ENCODE measurements at places on chromosomes 4 and X.

DNA sequence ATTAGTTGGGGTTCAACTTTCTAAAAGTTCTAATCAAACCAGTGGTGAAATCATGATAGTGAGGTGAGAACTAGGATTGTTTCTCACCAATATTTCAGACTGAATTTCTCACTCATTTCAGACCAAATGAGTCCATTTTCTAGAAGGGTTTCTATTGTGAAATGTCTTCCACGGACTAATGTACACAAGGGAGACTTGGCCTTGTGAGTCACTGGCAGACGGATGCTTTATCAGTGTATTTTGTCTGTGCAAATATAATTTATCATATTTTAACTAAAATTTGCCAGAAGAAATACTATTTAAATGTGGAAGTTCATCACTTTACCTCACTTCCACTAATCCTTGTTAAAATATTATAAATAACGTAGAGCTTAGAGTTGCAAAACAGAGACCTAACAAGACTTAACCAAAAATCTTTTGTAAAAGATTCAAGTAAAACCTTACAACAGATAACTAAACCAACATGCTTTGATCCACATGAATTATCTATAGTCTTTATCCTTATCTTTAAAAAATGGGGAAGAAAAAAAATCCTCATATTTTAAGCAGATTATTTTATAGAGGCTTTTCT is 506.0 kb upstream of the FAM241A start:
- no peak for DNase-seq

DNA sequence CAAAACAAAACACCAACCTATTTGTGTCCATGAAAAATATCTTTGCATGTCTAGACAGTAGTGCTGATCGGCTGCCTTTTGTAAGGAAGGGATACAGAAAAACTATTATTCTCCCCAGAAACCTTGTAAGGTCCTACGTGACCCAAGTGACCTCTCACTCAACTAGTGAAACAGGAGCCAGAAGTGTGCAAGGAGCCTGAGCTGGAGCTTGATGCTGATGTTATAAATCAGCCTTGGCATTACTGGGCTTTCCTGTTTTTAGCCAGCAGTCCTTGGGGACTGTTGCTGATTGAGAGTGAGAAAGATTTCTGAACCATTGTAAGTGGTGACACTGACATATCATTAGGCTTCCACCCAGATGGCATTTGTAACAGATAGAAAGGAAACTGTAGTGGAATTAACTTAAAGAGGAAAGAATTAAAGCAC is 100.8 kb upstream of the LIMCH1 start:
- DNase-seq = no peak

DNA sequence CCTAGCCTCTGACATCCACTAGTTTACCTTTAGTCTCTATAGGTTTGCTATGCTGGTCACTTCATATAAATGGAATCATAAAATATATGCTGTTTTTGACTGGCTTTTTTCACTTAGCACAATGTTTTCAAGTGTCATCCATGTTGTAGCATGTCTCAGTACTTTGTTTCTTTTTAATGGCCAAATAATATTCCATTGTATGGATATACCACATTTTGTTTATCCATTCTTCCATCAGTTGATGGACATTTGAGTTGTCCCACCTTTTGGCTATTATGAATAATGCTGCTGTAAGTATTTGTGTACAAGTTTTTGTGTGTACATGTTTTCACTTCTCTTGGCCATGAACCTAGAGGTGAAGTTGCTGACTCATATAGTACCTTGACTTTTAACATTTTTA is 75.7 kb downstream of the ZFX start:
- no peak for DNase-seq

DNA sequence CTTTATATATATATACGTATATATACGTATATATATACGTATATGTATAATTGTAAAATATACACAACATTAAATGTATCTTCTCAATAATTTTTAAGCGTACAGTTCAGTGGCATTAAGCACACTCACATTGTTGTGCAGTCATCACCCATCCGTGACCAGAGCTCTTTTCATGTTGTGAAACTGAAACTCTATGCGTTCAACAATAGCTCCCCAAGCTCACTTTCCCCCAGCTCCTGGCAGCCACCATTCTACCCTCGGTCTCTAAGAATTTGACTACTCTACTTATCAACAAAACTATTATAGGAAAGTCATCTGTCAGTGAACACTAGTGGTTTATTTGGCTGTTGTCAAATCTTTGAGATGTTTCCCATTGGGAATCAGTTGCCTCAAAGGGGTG is 621.8 kb upstream of the GALNT7 start:
- no peak for DNase-seq

DNA sequence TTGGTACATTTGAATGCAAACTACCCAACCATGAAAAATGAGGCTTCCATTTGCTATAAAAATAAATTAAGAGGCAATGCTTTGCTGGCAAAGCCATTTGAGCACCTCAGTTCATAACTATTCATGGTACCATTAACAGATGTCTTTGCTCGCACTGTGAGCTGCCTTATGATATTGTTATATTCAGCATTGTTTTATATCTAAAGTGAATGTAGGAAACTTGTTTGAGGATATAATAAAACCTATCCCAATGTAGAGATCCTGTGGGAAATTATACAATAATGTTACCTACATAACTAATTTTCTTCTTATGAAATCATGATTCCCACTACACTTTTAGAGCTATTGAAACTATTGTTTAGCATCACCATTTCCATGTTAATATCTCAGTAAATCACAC is 125.2 kb upstream of the TRAM1L1 start:
- DNase-seq = no peak

DNA sequence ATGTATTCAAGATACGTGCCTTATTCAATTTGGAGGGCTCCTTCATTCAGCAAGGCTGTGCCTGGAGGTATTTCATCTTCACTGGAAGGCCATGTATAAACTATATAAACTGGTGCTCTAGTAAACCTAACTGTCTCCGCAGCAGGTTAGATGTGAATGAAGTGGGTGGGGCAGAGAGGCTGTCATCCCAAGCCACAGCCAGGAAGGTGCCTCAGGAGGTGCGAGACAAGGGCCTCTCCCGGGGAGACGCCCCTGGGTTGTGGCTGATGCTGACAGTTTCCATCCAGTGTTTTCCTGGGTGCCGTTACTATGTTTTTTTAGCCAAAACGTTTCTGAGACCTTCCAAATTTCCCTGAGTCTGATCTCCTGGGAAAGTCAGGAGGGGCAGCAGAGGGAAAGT is 221.5 kb upstream of the RPL34 start:
- DNase-seq = no peak

DNA sequence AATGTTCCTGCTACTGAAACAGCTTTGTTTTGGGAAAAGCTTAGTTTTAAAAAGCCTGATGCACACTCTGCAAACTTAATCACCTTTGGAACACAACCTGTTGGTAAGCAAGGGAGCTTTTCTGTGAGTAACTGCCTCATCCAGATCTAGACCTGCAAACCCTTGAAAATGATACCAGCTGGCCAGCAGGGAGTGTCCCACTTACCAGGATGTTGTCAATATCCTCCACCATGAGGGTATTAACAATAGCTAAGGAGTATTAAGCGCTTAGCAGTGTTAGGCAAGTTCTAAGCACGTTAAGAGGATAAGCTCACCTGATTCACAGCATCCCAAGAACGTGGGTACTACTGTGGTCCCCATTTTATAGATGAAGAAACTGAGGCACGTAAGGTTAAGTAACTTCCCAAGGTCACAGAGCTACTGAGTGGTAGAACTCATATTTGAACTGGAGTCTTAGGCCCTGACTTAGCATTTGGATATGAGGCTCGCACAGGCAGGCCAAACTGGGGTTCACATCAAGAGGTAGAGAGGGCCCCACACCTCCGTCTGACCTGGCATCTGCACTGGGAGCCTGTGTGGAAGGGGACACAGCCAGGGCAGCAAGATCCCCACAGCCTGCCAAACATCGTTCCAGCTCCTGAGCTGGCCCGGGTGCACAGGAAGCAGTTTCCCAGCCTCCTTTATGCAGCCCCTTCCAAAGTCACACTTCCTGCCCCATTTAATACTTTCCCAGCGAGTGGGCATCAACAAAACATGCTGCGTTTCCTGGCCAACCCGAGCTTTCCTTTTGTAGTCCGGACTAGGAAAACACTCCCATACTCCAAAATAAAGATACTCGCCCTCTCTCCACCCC is 32.7 kb downstream of the IRF2 start:
- no peak for DNase-seq

GRCh38 chr4:94544811-94545210 is 93.1 kb downstream of the PDLIM5 start:
- no peak for DNase-seq

DNA sequence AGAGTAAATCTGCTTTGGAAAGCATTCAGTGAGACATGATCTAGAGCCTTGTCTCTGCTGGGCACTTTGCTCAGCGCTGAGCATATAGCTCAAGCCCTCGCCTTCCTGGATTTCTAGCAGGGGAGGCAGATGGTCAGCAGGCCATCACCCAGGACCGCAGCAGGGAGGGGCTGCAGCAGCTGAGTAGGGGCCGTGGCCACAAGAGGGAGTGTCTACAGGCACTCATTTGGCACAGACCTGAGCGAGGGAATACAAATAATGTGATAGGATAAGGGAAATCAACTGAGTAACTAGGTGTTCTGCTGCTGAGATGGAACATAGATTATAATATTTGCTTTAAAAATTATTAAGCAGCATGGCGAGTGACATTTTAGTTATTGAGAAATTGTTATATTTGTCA is 30.2 kb downstream of the OFD1 start:
- no peak for DNase-seq

GRCh38 chrX:131816551-131817136 is 206.5 kb upstream of the STK26 start:
- DNase-seq = no peak

GRCh38 chrX:7351926-7352325 is 204.0 kb upstream of the PUDP start:
- no peak for DNase-seq

DNA sequence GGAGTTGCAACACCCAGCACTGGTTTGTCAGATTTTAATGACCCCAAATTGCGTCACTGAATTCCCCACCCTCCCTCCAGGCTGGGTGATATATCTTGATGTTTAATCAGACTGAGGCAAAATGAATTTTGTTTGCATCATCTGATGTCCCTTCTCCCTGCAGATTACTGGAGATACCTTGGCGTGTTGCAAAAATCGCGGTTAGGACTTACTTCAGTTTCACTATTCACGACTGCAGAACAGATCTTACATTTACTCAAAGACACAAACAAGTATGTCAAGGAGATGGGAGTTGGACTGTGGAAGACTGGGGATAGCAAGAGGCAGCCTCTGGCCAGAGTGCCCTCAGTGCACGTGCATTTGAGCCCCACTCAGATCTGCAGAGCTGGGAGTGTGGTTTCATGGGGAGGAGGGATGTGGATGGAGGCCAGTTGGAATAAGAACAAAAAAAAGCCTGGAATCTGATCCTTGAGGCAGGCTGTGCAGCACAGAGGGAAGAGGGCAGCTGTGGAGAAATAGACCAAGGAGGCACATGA is 92.2 kb upstream of the MTM1 start:
- DNase-seq = no peak

DNA sequence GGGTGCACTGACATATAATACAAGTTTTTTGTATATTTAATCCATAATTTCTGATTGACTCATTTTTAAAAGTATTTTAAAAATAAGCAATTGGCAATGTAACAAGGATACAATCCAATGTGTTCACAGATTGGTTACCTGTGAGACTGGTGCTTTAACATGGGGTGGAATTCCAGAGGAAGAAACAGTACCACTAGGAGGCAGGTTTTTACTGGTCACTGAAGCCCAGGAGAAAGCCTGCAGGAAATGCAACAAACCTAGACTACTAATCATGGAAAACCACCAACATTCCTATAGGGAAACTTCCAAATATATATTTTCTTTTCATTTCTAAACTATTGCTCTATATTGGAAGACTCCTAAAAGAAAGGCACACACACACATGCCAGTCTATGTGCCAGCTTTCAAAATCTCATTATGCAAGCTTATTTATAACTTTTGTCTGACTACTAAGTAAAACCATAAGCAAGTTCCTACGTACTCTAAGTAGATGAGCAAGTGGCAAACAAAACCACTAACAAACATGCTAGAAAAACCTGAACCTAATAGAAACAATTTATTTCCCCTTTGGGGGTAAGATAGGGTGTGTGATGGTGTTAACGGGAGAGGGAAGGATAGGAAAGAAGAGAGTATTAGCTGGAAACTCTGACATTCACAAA is 19.2 kb downstream of the G3BP2 start:
- DNase-seq = no peak

DNA sequence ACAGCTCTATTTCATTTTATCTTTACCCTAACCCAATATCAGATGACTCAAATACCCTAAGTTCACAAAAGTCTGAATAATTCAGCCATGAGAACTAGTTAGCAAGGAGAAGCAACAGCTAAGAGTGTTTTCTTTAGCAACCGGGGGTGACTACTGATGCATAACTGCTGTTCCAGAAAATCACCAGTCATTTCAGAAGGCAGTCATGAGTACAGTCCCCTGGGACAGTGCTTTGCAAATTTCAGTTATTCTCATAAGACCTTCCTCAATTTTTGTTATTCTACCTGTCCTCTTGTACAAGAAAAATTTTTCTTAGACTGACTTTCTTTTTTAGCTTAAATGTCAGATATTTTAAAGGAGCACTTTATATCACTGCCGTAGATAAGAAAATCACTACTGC is 16.4 kb downstream of the BANK1 start:
- no peak for DNase-seq

DNA sequence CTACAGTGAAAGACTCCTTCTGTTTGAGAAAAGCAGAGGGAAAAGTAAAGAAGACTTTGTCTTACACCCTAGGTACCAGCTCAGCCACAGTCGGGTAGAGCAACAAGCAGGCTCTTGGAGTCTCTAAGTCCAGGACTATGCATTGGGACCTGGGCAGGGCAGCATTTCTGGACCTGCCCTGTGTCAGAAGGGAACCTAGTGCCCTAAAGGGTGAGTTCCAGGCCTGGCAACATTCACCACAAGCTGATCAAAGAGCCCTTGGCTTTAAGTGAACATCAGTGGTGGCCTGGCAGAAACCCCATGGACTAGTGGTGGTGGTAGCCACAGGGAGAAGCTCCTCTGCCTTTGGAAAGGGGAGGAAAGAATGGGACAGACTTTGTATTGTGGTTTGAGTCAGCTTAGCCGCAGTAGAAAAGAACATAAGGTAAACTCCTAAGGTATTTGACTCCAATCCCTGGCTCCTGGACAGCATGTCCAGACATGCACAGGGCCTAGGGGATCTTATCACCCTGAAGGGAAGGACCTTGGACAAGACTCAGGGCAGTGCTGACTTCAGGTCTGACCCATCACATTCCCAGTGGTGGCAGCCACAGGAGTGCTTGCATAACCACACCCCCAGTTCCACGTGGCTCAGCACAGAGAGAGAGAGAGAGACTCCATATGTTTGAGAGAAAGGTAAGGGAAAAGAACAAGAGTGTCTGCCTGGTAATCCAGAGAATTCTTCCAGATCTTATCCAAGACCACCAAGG is 32.6 kb downstream of the CCDC158 start:
- no peak for DNase-seq

- no peak for DNase-seq
Measured at GRCh38 chrX:13283950-13284546, 35.8 kb downstream of the ATXN3L start.

GRCh38 chr4:105989485-105990242 is 94.4 kb downstream of the NPNT start:
- DNase-seq = no peak

DNA sequence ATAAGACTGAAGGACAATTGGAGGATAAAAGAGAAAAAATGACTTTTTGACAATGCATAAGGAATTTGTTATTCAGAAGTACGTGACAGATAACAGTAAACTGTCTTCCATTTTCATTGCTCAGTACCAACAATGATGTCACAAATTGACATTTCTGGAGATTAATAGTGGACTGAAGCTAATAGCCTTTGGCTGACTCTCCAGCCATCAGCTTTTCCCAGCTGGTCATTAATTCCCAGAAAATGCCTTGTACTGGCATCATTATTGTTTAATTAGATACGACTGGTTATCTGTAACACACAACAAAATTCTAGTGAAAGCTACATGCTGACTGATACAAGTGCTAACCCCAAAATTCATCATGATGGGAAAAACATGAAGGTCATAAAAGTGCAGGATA is 147.9 kb upstream of the FGF13 start:
- DNase-seq = no peak

All from activated naive CD4-positive, alpha-beta T cell treated with anti-CD3 and anti-CD28 coated beads, Interleukin-2, amount 50 U/mL, for 72 hours (primary cell).